ENCODE measurements at places on chromosomes 5 and 9. TPM values are rescaled to one million over a fixed set of nuclear protein-coding genes. Genes with fewer than 3 reads are reported as not detected.

GRCh38 chr5:109694451-109694891 is 4.7 kb downstream of the MAN2A1 start:
- DNase-seq, result no peak
- no peaks in the 10 kb centered on the region for H3K36me3 ChIP-seq
- no peak overlapping the region for H3K4me3 ChIP-seq
- H3K4me1 ChIP-seq, result peaks cover 11% of the 10 kb centered on the region
- H3K27me3 ChIP-seq, result no peaks in the 10 kb centered on the region

MLANA gene
- total RNA-seq, result not detected

DNA sequence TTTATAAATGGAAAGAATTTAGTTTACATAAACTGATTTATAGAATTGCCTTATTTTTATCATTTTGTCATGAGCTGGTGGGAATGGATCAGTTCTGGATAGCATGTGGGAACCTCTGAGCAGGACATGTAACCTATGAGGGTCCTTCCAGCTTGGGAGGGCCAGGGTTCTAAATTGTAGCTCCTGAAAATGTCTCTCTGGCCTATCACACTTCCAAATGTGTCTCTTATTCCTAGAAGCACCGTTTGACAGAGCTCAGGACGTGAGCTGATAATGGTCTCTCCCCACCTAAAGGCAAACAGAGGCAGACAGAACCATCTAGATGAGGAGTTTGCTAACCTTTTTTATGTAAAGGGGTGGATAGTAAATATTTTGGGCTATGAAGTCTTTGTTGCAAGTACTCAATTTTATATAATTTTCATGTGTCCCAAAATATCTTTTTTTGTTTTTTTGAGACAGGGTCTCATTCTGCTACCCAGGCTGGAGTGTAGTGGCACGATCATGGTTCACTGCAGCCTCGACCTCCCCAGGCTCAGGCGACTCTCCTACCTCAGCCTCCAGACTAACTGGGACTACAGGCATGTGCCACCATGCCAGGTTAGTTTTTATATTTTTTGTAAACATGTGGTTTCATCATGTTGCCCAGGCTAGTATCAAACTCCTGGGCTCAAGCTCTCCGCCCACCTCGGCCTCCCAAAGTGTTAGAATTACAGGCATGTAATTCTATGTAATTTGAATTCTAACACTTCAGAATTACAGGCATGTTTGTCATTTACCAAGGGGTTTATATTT is 4.0 kb downstream of the TRAF1 start:
- no peaks in the 10 kb centered on the region for H3K4me1 ChIP-seq
- H3K4me3 ChIP-seq, result no peak overlapping the region
- H3K27me3 ChIP-seq, result no peaks in the 10 kb centered on the region
- H3K36me3 ChIP-seq, result no peaks in the 10 kb centered on the region

DNA sequence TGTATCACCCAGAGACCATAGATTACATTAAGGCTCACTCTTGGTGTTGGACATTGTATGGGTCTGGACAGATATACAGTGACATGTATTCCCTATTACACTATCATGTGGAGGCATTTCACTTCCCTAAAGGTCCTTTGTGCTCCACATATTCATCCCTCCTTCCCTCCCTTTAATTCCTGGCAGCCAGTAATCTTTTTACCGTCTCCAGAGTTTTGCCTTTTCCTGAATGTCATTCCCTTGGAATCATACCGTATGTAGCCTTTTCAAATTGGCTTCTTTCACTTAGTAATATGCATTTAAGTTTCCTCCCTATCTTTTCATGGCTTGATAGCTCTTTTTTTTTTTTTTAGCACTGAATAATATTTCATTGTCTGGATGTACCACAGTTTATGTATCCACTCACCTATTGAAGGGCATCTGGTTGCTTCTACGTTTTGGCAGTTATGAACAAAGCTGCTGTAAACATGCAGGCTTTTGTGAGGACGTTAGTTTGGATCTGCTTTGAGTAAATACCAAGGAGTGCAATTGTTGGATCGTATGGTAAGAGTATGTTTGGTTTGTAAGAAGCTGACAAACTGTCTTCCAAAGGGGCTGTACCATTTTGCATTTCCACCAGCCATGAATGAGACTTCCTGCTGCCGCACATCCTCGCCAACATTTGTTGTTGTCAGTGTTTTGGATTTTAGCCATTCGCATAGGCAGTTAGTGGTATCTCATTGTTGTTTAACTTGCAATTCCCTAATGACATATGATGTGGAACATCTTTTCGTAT is 122.1 kb upstream of the SMIM23 start:
- no peaks in the 10 kb centered on the region for H3K36me3 ChIP-seq
- no peak overlapping the region for H3K27ac ChIP-seq
- H3K4me3 ChIP-seq, result no peak overlapping the region
- H3K27me3 ChIP-seq, result no peaks in the 10 kb centered on the region

HSPB3 gene
- 2.9 TPM for total RNA-seq

GRCh38 chr9:114452219-114453165 is 52.8 kb downstream of the WHRN start:
- H3K27me3 ChIP-seq, result no peaks in the 10 kb centered on the region
- DNase-seq, result no peak
- no peaks in the 10 kb centered on the region for H3K4me1 ChIP-seq
- no peak overlapping the region for H3K27ac ChIP-seq

- no peak overlapping the region for H3K4me3 ChIP-seq
- H3K27ac ChIP-seq, result no peak overlapping the region
- no peak for DNase-seq
- no peaks in the 10 kb centered on the region for H3K36me3 ChIP-seq
- H3K4me1 ChIP-seq, result no peaks in the 10 kb centered on the region
- H3K27me3 ChIP-seq, result no peaks in the 10 kb centered on the region
Observed at GRCh38 chr5:79621056-79621455, 8.8 kb downstream of the TENT2 start.

CARD6 gene
- total RNA-seq, result 5.5 TPM

TEX48 gene
- total RNA-seq, result not detected

TRIM52 gene
- total RNA-seq, result 13.0 TPM

DNA sequence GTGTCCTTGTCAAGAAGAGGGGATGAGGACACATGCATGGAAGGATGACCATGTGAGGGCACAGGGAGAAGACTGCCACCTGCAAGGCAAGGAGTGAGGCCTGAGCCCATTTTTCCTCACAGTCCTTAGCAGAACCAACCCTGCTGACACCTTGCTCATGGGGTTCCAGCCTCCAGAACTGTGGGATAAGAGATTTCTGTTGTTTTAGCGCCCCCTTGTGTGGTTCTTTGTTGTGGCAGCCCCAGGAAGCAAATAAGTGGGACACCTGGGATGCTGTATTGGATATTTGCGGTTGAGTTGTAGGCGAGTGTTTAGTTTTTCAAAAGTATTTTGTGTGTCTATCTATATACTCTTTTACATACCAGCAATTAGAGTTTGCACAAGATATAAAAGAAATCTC is 206.4 kb downstream of the NXNL2 start:
- DNase-seq, result no peak
- H3K27me3 ChIP-seq, result no peaks in the 10 kb centered on the region
- H3K4me1 ChIP-seq, result peaks cover 1% of the 10 kb centered on the region

DNA sequence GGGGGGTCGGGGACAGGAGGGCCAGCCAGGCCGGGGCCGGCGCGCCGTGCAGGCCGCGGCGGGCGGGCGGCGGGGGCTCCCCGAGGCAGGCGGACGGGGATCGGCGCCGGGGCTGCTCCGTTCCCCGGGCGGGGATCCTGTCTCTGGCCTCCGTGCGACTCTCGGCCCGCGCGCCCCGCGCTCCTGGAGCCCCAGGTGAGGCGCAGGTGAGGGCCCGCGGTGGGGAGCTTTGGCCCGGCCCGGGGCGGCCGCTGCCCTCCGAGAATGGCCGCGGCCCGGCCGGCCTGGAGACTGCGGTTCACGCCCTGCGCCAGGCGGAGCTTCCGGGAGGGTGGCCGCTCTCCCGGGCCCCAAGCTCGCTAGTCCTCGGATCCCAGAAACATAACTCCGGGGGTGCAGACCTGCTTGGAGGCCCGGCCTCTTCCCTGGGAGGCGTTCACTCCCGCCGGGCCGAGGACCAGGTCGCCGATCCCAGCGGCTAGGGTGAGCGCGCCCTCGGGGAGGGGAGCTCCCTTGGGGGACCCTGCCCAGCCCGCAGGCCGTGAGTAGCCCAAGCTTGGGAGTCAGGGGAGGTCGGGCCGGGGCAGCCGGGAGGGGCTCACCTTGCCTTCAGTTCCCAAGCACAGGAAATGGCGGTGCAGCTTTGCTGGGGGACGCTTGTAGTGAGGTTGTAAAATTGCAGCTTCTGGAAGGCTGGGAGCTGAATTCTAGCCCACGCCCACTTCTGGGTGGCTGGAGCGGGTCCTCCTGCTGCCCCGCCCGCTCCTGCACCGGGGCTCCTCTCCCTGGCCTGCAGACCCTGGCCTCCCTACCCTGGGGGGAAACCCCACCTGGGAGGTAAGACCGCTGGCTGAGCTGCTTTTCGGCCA is 723 bp downstream of the PPP1R26 start:
- no peak for DNase-seq
- H3K4me1 ChIP-seq, result peaks cover 4% of the 10 kb centered on the region
- peak overlapping the region; percentile 48 for H3K4me3 ChIP-seq
- peak overlapping the region; percentile 5 for H3K27ac ChIP-seq

GRCh38 chr5:90934091-90934719 is 375.6 kb downstream of the ADGRV1 start:
- H3K4me1 ChIP-seq, result peaks cover 6% of the 10 kb centered on the region
- no peaks in the 10 kb centered on the region for H3K36me3 ChIP-seq
- H3K27me3 ChIP-seq, result no peaks in the 10 kb centered on the region

DNA sequence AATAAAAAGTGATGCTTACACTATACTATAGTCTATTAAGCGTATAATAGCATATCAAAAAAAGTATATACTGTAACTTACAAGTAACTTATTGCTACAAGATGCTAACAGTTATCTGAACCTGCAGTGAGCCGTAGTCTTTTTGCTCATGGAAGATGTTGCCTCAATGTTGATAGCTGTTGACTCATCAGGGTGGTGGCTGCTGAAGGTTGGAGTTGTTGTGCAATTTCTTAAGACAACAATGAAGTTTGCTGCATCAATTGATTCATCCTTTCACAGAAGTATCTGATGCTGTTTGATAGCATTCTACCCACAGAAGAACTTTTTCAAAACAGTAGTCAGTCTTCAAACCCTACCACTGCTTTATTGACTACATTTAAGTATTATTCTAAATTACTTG is 7.8 kb upstream of the C9orf40 start:
- H3K4me3 ChIP-seq, result no peak overlapping the region
- no peaks in the 10 kb centered on the region for H3K4me1 ChIP-seq
- no peaks in the 10 kb centered on the region for H3K27me3 ChIP-seq
- H3K36me3 ChIP-seq, result no peaks in the 10 kb centered on the region
- no peak for DNase-seq

FYB1 gene
- total RNA-seq, result 8.9 TPM

DNA sequence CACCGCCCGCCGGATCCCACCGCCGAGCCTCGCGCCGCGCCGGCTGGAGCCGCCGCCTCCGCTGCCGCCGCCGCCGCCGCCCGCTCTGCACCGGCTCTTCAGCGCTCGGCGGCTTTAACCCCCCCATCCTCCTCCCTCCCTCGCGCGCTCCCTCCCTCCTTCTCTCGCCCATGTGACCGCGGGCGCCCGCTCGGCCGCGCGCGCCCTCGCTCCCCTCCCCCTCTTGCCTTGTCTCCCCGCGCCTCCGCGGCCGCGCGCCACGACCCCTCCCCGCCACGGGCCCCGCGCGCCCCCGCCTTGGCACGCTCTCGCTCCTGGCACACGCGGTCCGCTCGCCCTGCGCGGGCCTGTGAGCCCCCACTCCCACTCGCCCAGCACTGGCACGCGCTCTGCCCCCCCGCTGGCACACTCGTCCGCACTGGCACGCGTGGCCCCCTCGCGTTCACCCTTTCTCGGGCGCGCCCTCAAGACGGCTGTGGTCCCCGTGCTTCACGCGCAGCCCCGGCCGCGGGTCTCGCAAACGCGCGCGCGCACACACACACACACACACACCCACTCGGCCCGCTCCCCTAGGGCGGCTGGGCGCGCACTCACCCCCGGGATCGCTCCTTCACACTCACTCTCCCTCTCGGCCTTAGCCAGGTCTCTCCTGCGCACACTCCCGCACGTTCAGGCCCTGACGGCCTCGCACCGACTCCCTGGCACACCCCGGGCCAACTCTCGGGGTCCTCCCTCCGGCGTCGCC is at the start of gene CNTFR:
Gene CNTFR (minus strand): TSS at position 89 of the 745 bp plus-strand sequence. CDS start 20,743 bp downstream, outside the sequence.
- no peaks in the 10 kb centered on the region for H3K36me3 ChIP-seq
- no peaks in the 10 kb centered on the region for H3K27me3 ChIP-seq
- DNase-seq, result peak; percentile 74
- peak within 1 kb of the TSS; percentile 46 for H3K4me3 ChIP-seq
- no peak within 1 kb of the TSS for H3K27ac ChIP-seq
- peaks cover 3% of the 10 kb centered on the region for H3K4me1 ChIP-seq

GRCh38 chr9:90308691-90309090 is 333.9 kb downstream of the DIRAS2 start:
- DNase-seq, result no peak
- H3K4me3 ChIP-seq, result no peak overlapping the region
- no peaks in the 10 kb centered on the region for H3K36me3 ChIP-seq
- no peaks in the 10 kb centered on the region for H3K27me3 ChIP-seq

PRUNE2 gene
- total RNA-seq, result 7.9 TPM

FBN2 gene
- total RNA-seq, result 1.0 TPM

- H3K36me3 ChIP-seq, result no peaks in the 10 kb centered on the region
- no peak overlapping the region for H3K27ac ChIP-seq
- H3K27me3 ChIP-seq, result no peaks in the 10 kb centered on the region
- H3K4me1 ChIP-seq, result peaks cover 10% of the 10 kb centered on the region
- DNase-seq, result no peak
Observed at GRCh38 chr9:136015656-136016571, 54.7 kb upstream of the UBAC1 start.

SNCAIP gene
- total RNA-seq, result 51.6 TPM

GRCh38 chr5:134133995-134134541 is 19.6 kb downstream of the TCF7 start:
- H3K4me1 ChIP-seq, result no peaks in the 10 kb centered on the region
- H3K36me3 ChIP-seq, result no peaks in the 10 kb centered on the region

DNA sequence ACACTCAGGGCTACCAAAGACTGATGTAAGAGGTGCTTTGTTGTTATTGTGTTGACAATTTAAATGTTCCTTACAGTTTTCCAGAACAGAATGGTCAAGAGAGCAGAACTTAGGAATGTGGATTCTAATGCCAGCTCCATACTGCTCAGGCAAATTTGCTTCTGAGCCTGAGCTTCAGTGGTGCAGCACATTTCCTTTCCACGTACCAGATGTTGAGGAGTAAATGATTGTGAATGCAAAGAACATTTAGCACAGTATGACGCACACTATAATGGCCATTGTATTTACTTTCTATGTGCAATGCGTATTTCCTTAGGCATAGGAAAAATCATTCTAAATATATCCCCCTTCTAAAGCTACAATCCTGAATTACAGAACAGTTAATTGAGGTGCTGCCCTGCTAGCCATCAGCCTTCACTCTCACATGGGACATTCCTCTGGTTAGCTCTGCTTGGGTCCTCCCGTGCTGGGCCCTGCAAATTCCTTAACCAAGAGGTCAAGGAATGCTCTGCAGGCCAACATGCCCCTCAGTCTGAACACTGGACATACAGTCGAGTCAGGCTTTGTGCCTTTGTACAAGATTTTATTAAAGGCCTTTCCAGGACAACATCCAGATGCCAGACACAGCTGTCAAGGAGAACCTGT is 21.1 kb upstream of the TMEM174 start:
- H3K27ac ChIP-seq, result no peak overlapping the region
- H3K4me3 ChIP-seq, result no peak overlapping the region

GRCh38 chr5:57718155-57718554 is 235.5 kb upstream of the ACTBL2 start:
- no peak overlapping the region for H3K27ac ChIP-seq
- no peak overlapping the region for H3K4me3 ChIP-seq
- no peak for DNase-seq
- no peaks in the 10 kb centered on the region for H3K27me3 ChIP-seq
- H3K4me1 ChIP-seq, result no peaks in the 10 kb centered on the region

- no peaks in the 10 kb centered on the region for H3K4me1 ChIP-seq
- no peak overlapping the region for H3K4me3 ChIP-seq
- no peaks in the 10 kb centered on the region for H3K36me3 ChIP-seq
- H3K27ac ChIP-seq, result no peak overlapping the region
Observed at GRCh38 chr5:39190311-39191102, 28.9 kb downstream of the FYB1 start.
